ENCODE measurements at places on chromosomes 12 and 14.

DNA sequence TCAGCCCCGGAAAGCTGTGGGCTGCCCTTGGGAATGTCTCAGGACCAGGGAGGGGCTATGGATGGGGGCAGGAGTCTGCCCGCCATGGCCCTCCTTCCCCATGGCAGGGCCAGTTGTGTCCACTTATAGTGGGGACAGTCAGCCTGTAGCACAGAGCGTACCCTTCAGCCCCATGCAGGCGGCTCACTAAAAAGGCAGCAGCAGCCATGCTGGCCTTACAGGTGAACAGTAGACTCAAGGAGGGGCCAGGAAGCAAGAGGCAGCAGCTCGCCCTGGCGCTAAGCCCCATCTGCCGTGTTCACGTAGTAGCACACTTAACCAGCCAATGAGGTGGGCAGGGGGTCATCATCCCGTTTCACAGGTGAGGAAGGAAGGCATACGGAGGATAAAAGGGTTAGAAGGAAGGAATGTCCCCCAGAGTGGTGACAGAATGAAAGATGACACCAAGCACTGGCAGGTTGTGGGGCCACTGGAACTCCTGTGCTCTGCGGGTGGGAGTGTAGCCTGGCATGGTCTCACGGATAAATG, 52.7 kb downstream of the FAM222A start:
- DNase-seq: no peak

- no peak for DNase-seq
These were observed 13.6 kb upstream of the ANKRD9 start for GRCh38 chr14:102523200-102523568.

DNA sequence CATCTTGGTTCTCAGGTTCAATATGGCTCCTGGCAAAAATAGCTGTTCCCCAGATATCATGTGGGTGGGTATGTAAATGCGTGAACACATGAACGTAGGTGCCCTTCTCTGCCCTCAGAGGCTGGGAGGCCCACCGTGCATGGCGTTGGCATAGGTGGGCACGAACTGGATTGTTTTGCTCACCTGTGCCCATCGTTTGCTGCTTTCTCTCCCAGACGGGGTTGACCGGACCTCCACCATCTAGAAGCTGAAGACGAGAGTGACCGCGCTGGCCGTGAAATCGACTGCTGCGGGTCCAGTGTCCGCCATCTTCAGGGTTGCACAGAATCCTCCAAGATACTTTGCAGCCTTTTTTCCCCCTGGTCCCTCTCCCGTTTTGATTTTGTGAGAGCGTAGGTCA, 113.9 kb downstream of the GCH1 start:
- DNase-seq: no peak

DNA sequence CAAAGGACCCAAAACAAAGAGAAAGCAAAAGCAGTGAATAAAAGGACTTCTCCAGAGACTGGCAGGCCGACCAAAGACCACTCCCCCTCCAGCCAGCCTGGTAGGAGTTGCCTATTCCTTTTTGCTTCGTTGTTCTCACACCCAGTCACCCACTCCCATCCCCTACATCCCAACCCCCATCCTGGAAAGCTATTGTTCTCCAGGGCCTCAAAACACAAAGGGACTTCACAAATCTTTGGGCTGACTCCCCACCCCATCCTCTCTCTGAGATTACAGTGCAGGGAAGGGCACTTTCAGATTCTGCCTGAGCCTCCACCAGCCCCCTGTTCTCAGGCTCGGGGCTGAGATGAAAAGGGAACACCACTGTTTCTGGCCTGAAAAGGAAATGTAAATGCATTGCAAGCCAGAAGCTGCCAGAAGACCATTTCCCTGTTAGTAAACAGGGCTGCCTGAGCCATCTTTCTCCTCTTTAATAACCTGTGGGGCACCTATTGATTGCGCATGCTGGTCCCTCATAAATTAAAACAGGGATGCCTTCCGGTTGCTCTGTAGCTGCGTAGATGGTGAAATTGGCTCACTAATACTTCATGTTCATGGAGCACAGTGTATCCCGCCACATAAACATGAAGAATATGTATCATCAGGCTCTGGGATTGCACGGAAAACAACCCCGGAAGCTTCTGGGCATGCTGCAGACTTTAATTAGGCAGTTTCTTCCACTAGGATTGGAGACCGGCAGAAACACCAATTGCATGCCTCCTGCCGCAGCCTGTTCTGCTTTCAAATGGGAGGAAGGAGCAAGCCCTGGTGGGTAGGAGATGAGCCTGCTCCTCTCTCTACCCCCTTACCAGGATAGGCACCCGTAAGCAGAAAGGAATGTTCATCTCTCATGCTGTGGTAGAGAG, 130.3 kb upstream of the FUT8 start:
- DNase-seq: no peak

DNA sequence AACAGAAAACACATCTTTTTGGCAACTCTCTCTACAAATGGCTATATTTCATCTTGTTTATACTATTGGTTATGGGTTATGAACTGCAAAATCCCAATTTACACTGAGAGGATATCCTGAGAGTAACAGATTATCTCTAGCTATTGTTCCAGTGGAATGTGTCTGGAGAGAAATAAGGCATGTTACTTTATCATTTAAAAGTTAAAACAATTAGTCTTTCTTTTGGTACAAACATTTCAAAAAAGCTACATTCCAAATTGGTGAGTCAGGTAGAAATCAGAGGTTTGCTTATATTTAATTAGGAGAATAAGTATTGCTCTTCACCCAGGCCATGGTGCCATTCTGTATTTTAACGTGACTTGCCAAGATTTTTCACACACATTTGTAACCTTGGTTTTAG, 411.6 kb downstream of the CCER1 start:
- no peak for DNase-seq

GRCh38 chr12:118432812-118433545, 56.6 kb downstream of the SUDS3 start:
- DNase-seq: no peak

DNA sequence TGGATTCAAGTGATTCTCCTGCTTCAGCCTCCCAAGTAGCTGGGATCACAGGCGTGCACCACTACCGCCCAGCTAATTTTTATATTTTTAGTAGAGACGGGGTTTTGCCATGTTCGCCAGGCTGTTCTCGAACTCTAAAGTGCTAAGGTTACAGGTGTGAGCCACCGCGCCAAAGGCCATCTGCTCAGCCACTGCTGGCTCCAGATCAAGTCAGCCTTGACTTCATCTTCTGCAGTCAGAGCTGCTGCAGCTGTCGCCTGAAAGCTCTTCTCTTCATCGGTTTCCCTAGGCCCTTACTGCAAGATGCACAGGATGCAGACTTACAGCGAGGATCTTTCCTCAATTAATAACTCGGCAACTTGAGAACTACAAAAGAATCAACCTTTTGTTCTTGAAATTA, 66.8 kb downstream of the CLIP1 start:
- no peak for DNase-seq

DNA sequence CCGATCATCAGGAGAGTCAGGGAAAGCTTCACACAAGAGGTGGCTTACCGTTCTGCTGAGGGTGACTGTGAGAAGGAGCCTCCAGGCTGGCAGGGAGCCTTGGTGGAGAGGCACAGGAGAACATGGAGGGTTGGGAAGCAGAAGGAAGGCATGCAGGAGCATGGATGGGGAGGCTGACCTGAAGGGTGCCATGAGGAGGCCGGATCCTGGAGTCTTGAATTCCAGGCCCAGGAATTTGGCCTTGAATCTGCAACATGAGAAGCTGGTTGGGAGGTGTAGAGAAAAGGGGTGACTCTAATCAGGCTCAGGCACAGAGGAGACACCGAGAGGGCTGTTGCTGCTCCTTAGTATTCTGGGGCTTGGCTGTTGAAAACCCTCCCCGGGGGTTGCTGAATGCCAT, 130.2 kb downstream of the PELI2 start:
- DNase-seq: no peak

DNA sequence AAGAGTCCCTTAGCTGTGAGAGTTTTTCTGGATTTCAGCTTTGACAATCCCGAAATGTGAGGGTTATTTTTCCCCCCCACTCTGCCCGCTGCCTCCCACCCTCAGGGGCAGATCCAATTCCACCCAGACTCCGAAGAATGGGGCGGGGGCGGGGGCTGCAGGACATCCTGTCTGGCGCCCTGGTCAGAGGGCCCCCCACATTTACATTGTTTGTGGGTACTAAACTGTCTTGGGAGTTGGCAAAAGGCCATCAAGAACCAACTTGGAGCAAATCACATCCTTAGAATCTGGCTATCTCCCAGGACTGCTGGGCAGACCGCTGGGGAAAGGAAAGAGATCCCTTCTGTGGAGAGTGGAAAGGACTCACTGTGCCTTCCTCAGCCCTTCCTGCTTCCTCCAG, 2.4 kb downstream of the EMP1 start:
- no peak for DNase-seq

- DNase-seq: no peak
These were observed 85.2 kb downstream of the TMTC3 start for GRCh38 chr12:88227263-88227662.

DNA sequence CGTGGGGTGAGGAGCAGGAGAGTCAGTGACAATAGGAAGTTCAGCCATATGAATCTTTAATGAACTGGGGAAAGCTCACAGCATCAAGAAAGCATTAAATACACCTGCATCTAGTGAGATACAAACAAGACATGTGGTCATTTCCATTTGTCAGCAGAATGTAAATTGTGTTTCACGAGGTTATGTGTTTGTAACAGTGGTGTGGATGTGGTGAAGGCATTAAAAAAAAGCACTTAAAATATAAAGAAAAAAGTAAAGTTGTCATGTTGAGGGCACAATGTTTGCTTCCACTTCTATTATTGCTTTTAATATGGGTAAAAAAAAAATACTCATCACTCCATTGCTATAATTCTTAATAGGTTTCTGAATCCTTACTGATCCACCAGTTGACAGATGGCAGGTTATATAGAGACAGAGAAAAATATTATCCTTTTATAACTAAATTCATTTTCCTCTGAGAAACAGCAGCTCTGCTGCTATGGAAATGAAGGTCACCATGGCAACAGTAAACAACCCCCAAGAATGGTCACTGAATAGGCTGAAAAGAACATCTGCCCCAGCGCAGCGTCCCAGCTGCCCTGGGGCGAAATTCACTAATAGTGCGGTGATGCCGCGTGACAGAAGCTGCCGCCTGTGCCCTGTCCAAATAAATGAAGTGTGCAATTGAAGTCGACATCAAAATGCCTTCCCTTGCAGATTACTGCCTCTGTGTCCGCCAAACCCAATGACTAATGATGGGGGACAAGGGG, 226.1 kb downstream of the FOXN3 start:
- DNase-seq: no peak

DNA sequence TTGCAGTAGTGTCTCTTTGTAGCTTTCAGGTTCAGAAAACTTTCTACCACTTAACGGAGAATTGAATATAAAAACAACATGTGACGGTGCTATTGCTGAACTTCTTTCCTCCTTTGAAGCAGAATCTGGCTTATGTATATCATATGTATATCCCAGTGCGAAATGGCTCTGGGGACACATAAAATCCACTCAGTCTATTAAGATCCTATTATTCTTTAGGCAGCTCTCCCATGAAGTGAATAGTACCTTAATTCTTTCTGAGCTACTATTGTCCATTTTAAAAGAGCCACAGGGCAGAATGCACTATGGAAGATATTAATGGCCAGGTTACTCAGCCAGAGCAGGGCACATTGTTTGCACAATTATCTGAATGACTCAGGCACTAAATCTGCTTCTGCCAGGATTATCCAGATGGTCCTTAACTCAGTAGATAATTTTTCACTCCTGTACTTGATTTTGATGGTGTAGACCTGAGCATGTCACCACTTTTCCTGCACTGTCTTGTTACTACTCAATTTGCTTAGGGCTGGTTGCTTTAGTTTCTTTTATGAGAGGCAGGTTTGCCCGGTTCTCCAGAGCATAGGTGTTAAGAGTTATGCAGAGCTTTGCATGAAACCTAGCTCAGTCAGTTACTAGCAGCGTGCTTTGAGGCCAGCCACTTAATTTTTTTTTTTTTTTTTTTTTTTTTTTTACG, 5.5 kb downstream of the CNTN1 start:
- DNase-seq: no peak

- no peak for DNase-seq
These were observed 22.1 kb downstream of the ACVR1B start for GRCh38 chr12:51973560-51973959.

GRCh38 chr12:71061451-71061850, 96.3 kb downstream of the TSPAN8 start:
- no peak for DNase-seq

DNA sequence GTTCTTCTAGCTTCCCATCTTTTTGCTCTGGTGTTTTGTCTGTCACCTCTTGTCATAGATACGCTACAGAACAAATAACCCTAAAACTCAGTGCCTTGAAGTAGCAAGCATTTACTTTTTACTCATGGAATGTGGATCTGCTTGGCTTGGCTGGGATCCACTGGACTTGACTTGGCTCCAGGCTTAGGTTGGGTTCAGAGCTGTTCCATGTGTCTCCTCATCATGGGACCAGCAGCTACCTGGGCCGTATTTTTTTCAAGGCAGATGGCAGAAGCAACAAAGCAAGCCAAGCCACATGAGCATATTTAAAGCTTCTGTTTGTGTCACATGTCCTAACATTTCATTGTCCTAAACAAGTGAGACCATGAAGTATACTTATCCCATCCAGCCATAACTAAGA, 48.7 kb upstream of the ATF1 start:
- DNase-seq: no peak

GRCh38 chr14:45212231-45212630, 40.8 kb downstream of the MIS18BP1 start:
- DNase-seq: no peak

- no peak for DNase-seq
These were observed 263 bp upstream of the IFT81 start for GRCh38 chr12:110123919-110124268.

GRCh38 chr12:108879615-108880254, at the start of gene DAO:
Gene DAO, plus strand, starts transcription at chr12:108880092. Its CDS starts 4,915 bp downstream, at chr12:108885007.
- DNase-seq: no peak

- DNase-seq: no peak
These were observed 908.1 kb upstream of the TMEM132C start for GRCh38 chr12:127358888-127359287.

DNA sequence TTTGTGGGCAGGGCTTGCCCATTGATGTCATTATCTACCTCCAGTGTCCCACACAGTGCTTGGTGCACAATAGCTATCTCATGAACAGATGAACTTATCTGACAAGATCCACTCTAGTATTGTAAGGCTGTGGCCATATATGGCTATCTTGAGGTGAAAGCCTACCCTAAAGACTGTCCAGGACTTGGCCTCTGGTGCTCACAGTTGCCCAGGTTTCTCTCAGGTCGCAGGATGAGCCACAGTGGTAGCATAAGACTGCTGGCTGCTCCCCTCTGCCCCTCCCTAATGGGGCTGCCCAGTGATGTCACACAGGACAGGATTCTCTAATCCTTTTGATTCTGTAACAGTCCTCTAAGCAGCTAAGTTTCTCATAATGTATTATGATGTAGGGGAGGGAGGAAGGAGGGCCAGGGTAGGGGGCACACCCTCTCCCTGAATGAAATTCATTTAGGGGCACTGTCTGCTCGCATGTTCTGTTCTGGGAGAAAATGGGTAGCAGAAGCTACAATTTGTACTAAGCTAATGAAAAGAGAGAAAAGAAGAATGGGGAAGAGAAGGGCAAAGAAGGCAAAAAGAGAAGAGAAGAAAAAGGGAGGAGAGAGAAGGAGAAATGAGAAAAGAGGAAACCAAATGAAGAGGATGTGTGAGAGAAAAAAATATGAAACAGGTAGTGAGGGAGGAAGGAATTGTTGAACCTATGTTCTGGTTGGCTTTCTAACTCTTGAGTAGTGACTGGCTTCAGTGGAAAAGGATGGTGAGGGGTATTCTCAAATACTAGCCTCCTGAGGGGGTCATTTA, 3.4 kb upstream of the PPM1A start:
- no peak for DNase-seq

- DNase-seq: no peak
These were observed 121.8 kb downstream of the TBC1D30 start for GRCh38 chr12:64946132-64946829.

Data from stimulated activated CD4-positive, alpha-beta T cell treated with anti-CD3 and anti-CD28 coated beads, Interleukin-4, amount 100 ng/mL, for 4 hours (primary cell).